ENCODE measurements at places on chromosomes 7 and 10.

- H3K4me1 ChIP-seq = no peaks in the 10 kb centered on the region
- no peak overlapping the region for H3K27ac ChIP-seq
Measured at GRCh38 chr7:107345898-107346297, 124.0 kb upstream of the GPR22 start.

GRCh38 chr7:139889186-139889871 is 60.3 kb downstream of the TBXAS1 start:
- H3K36me3 ChIP-seq = no peaks in the 10 kb centered on the region
- DNase-seq = no peak
- H3K27ac ChIP-seq = no peak overlapping the region
- H3K27me3 ChIP-seq = no peaks in the 10 kb centered on the region
- no peaks in the 10 kb centered on the region for H3K4me1 ChIP-seq

GRCh38 chr7:48691788-48692187 is 232.6 kb upstream of the CDC14C start:
- DNase-seq = no peak
- no peaks in the 10 kb centered on the region for H3K27me3 ChIP-seq
- H3K36me3 ChIP-seq = no peaks in the 10 kb centered on the region
- no peak overlapping the region for H3K4me3 ChIP-seq
- H3K4me1 ChIP-seq = no peaks in the 10 kb centered on the region
- no peak overlapping the region for H3K27ac ChIP-seq

DNA sequence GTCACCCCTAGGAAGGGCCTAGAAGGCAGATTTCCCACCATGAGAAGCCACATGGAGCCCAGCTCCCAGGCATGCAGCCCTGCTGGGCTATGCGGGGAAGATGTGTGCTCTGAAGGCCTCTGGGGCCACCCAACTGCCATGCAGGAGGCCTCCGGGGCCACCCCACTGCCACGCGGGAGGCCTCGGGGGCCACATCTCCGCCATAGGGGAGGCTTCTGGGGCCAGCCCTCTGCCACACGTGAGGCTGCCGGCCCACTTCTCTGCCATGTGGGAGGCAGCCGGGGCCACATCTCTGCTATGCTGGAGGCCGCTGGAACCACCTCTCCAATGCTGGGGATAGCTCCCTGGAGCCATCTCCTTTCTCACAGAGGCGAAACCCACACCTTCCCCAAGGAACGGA is 451.8 kb downstream of the DNAJB6 start:
- no peaks in the 10 kb centered on the region for H3K4me1 ChIP-seq
- no peak overlapping the region for H3K27ac ChIP-seq
- DNase-seq = no peak
- H3K27me3 ChIP-seq = no peaks in the 10 kb centered on the region
- H3K4me3 ChIP-seq = no peak overlapping the region

- no peaks in the 10 kb centered on the region for H3K27me3 ChIP-seq
- H3K36me3 ChIP-seq = peaks cover 5% of the 10 kb centered on the region
- DNase-seq = no peak
- no peak overlapping the region for H3K4me3 ChIP-seq
Measured at GRCh38 chr10:102654969-102655368, 10.7 kb downstream of the TRIM8 start.

GRCh38 chr7:127620406-127621233 is 2.7 kb upstream of the PAX4 start:
- H3K27me3 ChIP-seq = peaks cover 9% of the 10 kb centered on the region
- peak overlapping the region; percentile 71 for H3K4me3 ChIP-seq
- H3K4me1 ChIP-seq = no peaks in the 10 kb centered on the region
- H3K27ac ChIP-seq = no peak overlapping the region
- H3K36me3 ChIP-seq = no peaks in the 10 kb centered on the region
- DNase-seq = no peak

DNA sequence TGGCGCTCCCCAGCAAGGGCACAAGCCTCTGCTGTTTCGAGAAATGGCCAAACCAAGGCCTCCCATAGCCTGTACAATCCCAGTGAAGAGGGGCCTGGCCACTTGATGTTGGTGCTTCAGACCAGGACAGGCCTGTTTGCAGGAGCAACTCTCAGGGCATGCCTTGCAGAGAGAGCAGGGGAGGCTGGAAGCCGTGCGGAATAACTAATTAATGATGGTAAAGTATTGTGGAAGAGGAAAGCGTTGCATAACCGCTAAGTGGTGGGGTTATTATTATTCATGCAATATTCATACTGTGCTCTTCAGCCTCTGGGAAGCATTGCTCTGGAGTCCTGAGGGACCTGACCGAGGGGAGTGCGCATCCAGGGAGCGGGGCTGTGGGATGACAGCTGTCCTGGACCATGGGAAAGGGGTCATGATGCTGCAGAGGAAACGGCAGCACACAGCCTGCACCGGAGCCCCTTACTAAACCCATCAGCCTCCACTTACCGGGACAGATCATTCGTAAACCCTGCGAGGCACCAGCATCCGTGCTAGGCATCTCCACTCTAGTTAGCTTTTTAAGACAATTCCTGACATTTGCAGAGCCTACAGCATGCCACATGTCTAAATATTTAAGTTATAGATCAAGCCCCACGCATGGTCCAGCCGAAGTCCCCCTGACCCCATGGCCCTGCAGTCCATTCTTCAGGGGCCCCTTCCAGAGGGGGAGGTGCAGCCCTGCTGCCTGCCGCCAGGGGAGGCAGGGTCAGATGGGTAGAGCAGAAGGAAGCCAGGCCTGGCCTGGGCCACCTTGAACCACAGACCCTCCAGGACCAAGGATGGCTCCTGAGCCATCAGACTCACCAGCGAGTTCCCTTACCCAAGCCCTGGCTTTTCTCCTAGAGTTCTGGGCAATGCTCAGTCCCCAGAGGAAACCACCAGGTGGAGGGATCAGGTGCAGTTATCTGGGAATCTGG is 11.6 kb downstream of the TMEM273 start:
- DNase-seq = no peak
- no peak overlapping the region for H3K27ac ChIP-seq
- no peaks in the 10 kb centered on the region for H3K27me3 ChIP-seq
- no peak overlapping the region for H3K4me3 ChIP-seq
- H3K36me3 ChIP-seq = no peaks in the 10 kb centered on the region

DNA sequence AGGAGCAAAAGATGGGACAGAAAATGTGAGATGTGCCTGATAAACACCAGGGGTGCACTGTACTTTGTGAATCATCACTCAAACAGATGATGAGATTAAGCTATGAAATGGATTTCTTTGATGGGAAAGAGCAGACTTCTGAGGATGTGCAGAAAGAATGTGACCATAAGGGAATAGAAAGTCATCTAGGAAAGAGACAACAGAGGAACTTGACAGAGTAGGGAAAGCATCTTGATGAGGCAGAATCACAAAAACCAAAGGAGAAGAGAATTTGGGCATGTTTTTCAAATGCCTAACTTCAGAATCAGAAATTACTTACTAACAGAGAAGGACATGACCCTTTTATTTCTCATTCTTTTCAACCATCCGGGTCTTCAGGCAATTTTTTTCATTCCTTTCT is 82.4 kb upstream of the LRRTM3 start:
- H3K27ac ChIP-seq = no peak overlapping the region
- no peak for DNase-seq
- no peaks in the 10 kb centered on the region for H3K27me3 ChIP-seq
- H3K36me3 ChIP-seq = no peaks in the 10 kb centered on the region

DNA sequence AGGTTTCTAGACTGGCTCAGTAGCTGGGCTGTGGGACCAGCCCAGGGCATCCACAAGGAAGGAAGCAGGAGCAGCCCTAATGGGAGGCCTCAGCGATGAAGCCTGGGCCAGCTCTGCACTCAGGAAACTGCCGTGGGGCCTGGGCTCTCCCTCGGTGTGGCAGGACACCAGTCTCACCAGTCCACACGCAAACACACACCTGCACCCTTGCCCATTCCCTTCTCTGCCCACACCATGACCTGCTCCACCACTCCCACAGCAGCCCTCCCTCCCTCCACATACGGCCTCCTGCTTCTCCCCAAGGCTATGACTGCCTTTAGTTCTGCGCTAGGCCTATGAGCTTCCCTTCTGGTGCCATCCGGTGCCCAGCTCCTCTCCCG is 7.1 kb downstream of the FGF8 start:
- H3K4me3 ChIP-seq = no peak overlapping the region
- H3K27ac ChIP-seq = no peak overlapping the region
- no peaks in the 10 kb centered on the region for H3K36me3 ChIP-seq
- no peak for DNase-seq
- peaks cover 6% of the 10 kb centered on the region for H3K4me1 ChIP-seq

DNA sequence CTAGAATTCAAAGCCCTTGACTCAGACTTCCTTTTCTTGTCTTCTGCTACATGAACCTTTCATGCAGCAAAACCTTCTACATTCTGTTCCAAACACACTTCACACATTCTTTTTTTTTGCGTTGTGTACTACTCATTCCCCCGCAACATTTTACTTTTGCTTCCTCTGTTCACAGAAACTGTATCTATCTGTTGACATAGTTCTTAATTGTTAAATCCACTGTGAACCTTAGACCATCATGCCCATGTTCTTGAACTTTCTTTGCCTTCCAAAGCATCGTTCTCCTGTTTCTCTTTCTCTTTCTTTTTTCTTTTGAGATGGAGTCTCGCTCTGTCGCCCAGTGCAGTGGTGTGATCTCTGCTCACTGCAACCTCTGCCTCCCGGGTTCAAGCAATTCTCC is 14.2 kb downstream of the CCSER2 start:
- no peak overlapping the region for H3K27ac ChIP-seq
- H3K4me3 ChIP-seq = no peak overlapping the region
- H3K36me3 ChIP-seq = no peaks in the 10 kb centered on the region
- peaks cover 4% of the 10 kb centered on the region for H3K4me1 ChIP-seq

DNA sequence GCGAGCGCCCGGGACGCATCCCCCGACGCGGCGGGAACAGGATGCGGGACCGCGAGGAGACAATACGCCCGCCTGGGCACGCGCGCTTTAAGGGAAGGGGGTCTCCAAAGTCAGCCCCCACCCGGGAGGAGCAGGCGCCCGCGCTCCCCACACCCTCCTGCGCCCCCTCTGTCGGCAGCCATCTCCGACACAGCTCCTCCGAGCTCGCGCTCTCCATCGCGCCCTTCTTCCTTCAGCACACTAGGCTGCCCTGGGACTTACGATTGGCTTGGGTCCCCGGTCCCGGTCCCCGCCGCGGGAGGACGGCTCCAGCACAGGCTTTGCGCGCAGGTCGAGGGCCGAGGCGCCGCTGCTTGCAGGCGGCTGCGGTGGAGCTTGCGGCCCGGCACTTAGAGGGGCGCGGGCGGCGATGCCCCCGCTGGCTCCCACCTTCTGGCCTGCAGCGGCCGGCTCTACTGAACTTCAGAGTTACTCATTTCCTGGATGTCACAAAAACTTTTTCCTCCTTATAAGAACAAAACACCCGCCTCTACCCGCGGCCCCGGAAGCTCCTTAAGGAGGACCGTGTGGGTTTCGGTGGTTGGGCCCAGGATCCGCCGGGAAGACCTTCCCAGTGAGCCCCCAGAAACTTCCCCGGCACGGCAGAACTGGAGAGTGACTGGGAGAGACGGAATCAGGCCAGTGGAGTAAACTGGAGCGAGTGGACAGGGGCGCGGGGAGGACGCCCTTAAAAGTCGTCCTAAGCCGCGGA is at the start of gene ITPRIP:
TSS of gene ITPRIP (minus strand) at position 481 of the 751 bp plus-strand sequence. CDS start 22,414 bp downstream, outside the sequence.
- H3K27ac ChIP-seq = no peak within 1 kb of the TSS
- peaks cover 9% of the 10 kb centered on the region for H3K4me1 ChIP-seq
- no peaks in the 10 kb centered on the region for H3K36me3 ChIP-seq

GRCh38 chr7:116786791-116787443 is 75.5 kb upstream of the CAPZA2 start:
- peaks cover 2% of the 10 kb centered on the region for H3K4me1 ChIP-seq
- H3K27ac ChIP-seq = no peak overlapping the region
- no peaks in the 10 kb centered on the region for H3K36me3 ChIP-seq
- DNase-seq = no peak
- no peaks in the 10 kb centered on the region for H3K27me3 ChIP-seq
- H3K4me3 ChIP-seq = no peak overlapping the region

DNA sequence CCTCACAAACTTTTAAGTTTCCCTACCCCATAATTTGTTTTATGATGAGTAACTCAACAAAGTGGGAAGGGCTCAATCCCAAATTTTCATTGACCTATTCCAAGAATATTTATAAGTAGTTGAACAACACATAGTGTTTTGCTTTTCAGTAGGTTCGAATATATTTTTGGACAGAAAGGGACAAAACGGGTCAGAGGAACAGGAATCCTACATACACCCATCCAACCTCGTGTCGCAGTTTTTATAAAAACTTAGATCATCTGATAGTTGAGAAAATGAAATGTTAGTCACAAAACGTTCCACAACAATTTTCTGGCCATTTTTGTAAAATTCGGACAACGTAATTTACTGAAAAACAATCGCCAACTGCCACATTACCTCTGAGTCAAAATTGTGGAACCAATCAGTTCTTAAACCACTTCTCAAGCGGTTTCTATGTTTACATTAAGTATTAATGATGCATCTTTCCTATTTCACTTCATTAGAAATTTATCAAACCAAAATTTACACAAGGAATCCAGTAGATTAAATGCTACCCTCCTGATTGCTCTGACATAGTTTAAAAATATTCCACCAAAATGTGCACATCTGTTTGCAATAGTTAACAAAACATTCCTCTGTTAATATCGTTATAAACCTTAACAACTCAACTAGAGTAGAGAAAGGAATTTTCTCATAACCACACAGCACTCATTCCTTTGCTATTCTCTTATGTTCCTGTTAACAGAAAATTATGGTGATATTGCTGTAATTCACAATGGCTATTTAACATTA is 6.3 kb downstream of the WNT16 start:
- no peak overlapping the region for H3K4me3 ChIP-seq
- no peak overlapping the region for H3K27ac ChIP-seq
- peaks cover 3% of the 10 kb centered on the region for H3K27me3 ChIP-seq
- H3K4me1 ChIP-seq = no peaks in the 10 kb centered on the region

- H3K27me3 ChIP-seq = no peaks in the 10 kb centered on the region
- no peaks in the 10 kb centered on the region for H3K36me3 ChIP-seq
- H3K4me1 ChIP-seq = peaks cover 6% of the 10 kb centered on the region
- no peak overlapping the region for H3K4me3 ChIP-seq
- no peak overlapping the region for H3K27ac ChIP-seq
- DNase-seq = no peak
Measured at GRCh38 chr7:102321351-102322201, 34.7 kb downstream of the SPDYE6 start.

- H3K4me1 ChIP-seq = no peaks in the 10 kb centered on the region
- no peaks in the 10 kb centered on the region for H3K27me3 ChIP-seq
Measured at GRCh38 chr7:91918356-91918755, 22.3 kb upstream of the AKAP9 start.
